Fibroblast of pulmonary artery (primary cell): ENCODE measurements at places on chromosomes 13 and 19.

DNA sequence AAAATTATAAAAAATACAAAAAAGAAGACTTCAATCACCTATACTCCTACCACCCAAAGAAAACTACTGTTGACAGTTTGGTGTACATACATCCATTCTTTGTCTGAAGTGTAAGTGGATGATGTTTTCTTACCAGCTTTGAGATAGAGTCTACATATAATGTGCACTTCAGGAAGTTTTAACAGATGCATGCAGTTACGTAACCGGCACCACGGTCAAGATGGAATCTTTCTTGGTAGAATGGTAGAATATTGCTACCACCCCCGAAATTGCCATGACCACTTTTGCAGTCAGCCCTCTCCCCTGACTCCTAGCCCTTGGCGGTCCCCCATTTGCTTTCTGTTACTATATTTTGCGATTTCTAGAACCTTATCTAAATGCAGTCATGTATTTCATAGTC lies 1.4 kb downstream of the CUL4A start:
- DNase-seq: no peak

DNA sequence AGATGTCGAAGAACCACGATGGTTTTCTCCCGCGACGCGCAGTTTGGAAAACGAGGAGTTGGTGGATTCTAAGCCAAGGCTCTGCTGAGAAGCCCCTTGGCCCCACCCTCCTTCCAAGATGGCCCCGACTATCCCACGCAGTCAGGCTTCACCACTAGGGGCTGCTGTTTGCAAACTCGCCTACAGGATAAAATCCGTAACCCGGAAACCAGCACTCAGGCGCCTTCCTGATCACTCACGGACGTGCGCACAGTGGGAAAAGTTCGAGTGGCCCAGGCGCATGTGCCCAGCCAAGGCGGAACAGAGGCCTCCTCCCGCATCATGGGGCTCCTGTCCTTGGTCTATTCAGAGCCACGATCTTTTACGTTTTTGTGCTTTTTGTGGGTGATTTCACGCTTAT lies 19.2 kb upstream of the UQCR11 start:
- peak; percentile 49 for DNase-seq

GRCh38 chr13:106415971-106416370 lies 119.5 kb downstream of the EFNB2 start:
- DNase-seq: no peak

GRCh38 chr13:30300596-30300995 lies 6.8 kb downstream of the KATNAL1 start:
- DNase-seq: no peak

- DNase-seq: peak; percentile 60
Observed at GRCh38 chr13:50244713-50245574, 229.7 kb downstream of the KCNRG start.

- DNase-seq: no peak
Observed at GRCh38 chr19:52700673-52701072, 34.2 kb downstream of the ZNF611 start.

- DNase-seq: no peak
Observed at GRCh38 chr13:69213396-69213795, 894.2 kb upstream of the ATXN8OS start.

DNA sequence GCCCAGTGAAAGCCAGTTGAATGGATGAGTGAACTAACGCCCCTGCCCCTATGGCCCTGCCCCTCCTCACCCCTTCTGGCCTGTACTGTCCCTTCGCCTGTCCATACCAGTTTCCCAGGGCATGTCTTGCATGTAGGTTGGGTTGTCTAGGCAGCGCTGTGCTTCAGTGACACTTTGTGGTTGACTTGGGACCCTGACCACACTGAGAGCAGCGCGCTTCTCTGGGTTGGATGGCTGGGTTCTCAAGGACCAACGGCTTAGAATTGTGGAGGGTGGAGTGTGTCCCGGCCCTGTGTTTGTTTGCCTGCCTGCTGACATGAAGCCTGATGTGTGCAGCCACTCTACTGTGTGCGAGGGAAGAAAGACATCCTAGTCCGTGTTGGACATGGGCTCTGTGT lies 15.8 kb downstream of the GATAD2A start:
- DNase-seq: no peak

GRCh38 chr19:40741527-40742390 lies 8.5 kb downstream of the ACTMAP start:
- no peak for DNase-seq

DNA sequence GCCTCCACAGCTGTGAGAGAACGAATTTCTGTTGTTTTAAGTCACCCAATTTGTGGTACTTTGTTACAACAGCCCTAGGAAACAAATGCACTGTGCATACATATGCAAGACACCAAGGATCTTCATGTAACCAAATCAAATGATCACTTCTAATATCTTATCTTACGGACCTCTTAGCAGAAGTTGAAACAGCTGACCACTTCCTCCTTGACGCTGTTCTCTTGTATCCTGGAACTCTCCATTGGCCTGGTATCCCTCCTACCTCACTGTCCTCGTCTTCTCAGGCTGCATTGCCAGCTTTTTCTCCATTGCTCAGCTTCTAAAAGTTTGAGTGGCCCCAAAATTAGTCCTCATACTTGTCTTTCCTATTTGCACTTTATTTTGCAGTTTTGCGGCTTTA lies 200.4 kb downstream of the DLEU7 start:
- no peak for DNase-seq

DNA sequence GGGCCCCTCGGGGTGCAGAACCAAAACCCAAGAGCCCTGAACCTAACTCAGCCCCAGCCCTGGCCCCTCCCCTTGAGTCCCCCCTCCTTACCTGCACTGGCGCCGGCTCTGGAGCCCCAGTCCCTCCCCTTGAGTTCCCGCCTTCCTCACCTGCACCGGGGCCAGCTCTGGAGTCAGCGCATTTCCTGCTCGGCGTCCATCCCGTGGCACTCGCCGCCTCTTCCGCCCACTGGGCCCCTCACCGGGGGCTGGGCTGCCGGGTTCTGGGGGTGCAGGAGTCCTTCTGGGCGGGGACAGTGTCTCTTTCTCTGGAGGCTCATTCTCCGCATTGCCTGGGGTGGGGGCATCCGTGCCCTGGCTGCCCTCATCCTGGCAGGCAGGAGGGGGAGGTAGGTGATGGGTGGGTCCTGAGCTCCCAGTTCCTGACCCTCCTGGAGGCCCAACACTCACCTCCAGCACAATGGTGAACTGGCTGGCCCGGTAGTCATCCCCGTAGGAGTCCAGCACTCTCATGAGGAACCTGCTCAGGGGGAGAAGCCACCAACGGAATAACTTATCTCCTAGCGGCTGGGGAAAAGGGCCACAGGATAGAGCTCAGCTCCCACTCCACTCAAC lies 5.3 kb downstream of the NDUFA3 start:
- no peak for DNase-seq

DNA sequence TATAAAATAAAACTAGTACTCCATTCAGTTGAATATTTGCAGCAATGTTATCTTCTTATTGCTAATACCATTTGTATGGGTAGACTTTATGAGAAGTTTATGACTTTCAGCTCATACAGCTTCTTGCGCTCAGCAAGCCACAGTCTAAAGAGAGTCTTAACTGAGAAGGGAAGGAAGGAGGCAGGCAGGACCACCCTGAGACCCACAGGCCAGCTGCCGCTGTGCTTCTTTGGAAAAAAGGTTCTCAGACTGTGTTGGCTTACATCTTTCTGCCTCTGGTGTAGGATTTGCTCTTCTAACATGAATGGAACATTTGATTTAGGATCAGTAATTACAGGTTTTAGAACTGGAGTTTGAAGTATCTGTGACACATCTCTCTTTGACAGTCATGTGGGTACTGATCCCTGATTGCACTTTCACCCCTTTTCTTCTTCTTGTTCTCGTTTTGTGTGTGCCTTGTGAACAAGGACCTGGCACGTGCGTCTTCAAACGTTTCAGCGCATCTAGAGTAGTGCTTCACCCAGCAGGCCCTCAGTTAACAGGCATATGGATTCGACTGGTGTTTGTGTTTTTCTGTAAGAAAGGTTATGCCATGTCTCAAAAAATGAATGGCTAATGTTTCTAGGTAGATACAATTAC lies 7.1 kb upstream of the GPR18 start:
- no peak for DNase-seq

DNA sequence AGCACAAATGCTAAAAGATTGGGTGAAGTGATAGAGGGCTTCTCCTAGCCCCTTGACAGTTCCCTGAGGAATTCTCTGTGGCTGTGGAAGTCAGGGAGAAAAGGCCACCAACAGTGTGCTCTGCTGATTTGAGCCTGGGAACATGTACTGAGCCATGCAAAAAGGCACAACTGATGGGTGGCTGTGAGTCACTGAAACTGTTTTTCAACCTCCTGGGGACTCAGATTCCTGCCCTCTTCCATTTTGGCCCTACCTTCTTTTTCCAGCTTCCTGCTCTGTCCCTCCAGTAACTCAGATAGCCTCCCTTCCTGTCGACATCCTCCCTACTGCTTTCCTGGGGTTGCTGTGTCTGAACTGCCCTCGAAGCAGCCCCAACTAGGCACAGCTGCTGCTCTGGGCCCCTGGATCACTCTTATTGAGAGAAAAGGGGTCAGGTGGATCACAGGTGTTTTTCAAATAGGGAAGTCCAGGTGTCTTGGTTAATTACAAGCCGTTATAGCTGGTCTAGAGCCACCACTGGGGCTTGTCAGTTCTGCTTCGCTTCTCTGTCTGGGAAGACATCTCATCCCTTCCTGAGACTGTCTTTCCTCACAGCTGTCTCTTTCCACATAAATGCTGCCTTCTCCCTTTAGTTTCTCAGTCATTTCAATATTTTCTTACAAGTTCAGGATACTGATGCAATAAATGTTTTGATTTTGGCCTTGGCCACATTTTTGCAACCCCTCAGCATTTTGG lies 13.7 kb downstream of the FAM124A start:
- no peak for DNase-seq

DNA sequence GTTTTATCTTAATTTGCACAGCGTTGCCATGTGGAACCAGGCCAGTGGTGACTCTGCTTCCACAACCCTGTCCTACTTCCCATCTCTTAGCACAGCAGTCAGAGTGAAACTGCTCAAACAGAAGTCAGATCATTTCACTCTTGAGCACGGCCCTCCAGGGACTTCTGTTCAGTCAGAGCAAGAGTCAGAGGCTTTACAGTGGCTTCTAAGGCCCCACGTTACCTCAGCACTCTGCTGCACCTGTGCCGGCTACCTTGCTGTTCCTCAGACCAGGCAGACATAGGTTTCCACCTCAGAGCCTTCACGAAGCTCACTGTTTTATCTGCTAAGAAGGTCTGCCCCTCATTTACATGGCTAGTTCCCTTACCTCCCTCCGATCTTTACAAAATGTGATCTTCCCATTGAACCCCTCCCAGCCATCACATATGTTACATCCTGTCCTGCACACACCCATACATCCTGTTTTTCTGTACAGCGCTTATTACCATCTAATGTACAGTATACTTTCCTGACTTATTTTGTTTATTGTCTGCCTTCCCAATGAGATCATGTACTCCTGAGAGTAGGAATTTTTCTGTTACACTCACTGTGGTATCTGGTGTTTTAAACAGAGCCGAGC lies 41.6 kb downstream of the TM9SF2 start:
- no peak for DNase-seq

DNA sequence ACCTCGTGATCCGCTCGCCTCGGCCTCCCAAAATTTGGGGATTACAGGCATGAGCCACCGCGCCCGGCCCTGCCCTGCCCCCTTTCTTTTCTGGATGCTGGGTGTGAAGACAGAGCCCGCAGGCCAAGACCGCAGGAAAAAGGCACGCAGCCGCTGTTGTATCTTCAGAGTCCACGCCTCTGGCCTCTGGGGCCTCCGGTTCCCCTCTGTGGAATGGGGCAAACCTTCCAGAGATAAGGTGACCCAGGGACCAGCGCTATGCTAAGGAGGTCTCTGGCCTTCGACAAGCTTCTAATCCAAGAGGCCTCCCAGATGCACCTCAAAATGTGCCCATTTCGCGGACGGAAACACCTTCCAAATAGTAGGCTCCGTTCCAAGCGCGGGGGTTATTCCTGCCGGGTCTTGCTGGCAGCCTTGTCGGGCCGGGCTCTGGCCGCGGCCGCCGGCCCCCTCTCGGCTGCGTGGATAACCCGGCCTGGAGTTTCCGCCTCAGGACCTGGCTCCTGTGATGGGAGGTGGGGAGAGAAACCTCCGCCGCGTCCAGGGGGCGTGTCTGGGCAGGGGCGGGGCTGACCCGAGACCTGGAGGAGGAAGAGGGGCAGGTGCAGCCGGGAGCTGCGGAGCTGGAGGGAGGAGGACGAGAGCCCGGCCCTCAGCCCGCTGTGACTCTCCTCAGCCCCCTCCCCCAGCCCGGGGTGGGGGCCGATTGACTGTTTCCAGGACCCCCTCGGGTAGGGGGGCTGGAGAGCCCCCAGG lies 13.1 kb downstream of the TJP3 start:
- peak; percentile 86 for DNase-seq

DNA sequence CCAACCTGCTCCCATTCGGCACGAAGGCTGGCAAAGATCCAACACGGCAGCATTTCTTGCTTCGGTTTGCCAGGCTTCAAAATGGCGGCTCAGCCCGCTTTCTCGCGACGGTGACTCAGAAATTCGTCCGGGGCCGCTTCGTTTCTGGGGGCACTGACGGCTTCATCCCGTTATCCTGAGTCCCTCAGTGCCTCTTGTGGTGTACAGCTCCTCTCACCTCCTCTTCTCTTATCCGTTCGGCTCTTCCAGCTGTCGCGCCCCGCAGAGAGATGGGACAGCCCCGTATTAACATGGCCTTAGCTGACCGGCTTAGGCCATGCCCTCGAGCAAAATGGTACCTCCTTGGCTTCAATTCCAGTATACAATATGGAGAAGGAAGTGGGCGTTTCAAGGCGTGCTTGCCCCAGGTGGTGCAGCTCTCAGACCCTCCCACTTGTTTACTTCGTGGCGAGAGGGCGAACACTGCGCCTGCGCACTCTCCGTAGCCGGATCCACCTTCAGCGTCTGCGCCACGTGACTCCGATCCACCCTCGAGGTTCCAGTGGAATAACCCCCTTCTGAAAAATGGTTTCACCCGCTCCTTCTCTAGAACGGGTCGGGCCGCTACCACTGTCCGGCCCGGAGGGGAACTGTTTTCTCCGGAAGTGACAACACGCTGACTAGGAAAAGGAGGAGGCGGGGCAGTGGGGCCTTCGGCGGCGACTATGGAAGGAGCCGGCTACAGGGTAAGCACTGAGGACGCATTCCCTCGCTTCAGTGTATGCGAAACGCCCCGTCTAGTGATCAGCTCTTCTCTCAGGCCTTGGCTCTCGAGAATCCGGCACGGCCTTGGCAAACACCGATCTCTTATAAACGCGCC lies at the start of the genes AKT1S1 and TBC1D17:
TSS of gene AKT1S1 (minus strand) at position 336 of the 859 bp plus-strand sequence. CDS start 4,060 bp downstream, outside the sequence.
TSS of gene TBC1D17 (plus strand) at position 683 of the 859 bp plus-strand sequence. CDS start at position 705, 22 bp downstream.
- DNase-seq: peak; percentile 100
